CD4-positive, CD25-positive, alpha-beta regulatory T cell (primary cell): ENCODE measurements at places on chromosomes 3 and 15. TPM values are rescaled to one million over a fixed set of nuclear protein-coding genes. Genes with fewer than 3 reads are reported as not detected.

GRCh38 chr3:143507735-143508580, 340.3 kb downstream of the SLC9A9 start:
- H3K4me3 ChIP-seq, result no peak overlapping the region
- H3K4me1 ChIP-seq, result no peaks in the 10 kb centered on the region
- H3K27ac ChIP-seq, result no peak overlapping the region
- DNase-seq, result no peak
- H3K27me3 ChIP-seq, result no peaks in the 10 kb centered on the region

Gene VWA5B2
- not detected for total RNA-seq

Gene ZNF619
- total RNA-seq, result 5.3 TPM

DNA sequence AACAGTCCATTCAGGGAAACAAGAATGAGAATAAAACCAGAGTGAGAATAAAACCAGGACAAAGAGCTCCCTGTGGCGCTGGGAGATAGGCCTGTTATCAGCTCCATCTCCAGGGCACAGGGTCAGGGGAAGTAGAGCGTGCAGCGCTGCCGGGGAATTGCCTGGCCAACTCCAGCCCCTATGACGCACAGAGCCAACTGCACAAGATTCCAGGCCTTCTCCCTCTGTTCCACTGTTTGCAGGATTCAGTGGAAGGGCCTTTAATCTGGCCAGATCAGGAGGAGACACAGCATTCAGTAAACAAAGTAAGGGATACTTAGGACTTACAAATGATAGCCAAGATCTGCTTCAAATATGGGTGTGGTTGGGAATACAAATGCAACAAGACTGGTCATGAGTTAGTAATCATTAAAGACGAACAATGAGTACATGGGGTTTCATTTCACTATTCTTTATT, 49.4 kb downstream of the ITGB5 start:
- H3K36me3 ChIP-seq, result no peaks in the 10 kb centered on the region
- peaks cover 14% of the 10 kb centered on the region for H3K4me1 ChIP-seq
- H3K4me3 ChIP-seq, result no peak overlapping the region
- no peak for DNase-seq
- H3K27me3 ChIP-seq, result no peaks in the 10 kb centered on the region

Gene SAMMSON
- not detected for total RNA-seq

Gene GOLGA8T
- total RNA-seq, result not detected

DNA sequence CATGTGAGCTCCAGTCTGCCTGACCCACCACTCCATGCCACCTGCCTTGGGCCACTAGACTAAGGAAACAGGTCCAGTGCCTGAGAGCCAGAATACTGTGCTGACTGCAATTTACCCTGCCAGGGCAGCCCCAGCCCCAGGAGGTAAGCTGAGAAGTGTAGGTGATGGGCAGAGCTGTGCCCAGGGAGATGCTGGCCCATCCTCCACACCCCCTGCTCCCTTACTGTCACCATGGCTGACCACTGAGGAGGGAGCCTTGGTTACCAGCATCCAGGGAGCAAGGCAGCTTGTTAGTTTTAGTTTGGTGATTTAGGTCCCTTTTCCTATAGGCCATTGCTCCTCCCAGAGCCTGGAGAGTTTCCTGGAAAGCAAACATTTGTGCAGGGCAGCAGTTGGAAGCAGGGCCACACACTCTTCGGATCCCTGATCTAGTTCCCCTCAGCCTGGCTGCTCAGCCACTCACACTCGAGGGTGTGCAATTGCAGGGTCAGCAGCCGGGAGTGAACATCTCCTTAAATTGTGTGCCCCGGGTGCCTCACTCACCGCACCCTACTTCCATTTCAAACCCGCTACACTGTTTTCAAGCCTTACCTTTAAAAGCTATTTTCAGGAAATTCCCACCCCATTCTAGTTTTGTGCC, 2.0 kb downstream of the GALNT15 start:
- DNase-seq, result no peak
- H3K4me1 ChIP-seq, result no peaks in the 10 kb centered on the region
- H3K27ac ChIP-seq, result no peak overlapping the region
- no peak overlapping the region for H3K4me3 ChIP-seq
- H3K27me3 ChIP-seq, result peaks cover 7% of the 10 kb centered on the region
